Activated CD8-positive, alpha-beta memory T cell treated with anti-CD3 and anti-CD28 coated beads, Interleukin-2, amount 10 ng/mL, durations not matched to agents 7 days and 5 days (primary cell): ENCODE measurements at places on chromosomes 2 and 18.

- DNase-seq, result no peak
Measured at GRCh38 chr18:79501006-79501405, 105.3 kb downstream of the NFATC1 start.

GRCh38 chr18:39842366-39842914 is 2112.6 kb upstream of the PIK3C3 start:
- DNase-seq, result no peak

DNA sequence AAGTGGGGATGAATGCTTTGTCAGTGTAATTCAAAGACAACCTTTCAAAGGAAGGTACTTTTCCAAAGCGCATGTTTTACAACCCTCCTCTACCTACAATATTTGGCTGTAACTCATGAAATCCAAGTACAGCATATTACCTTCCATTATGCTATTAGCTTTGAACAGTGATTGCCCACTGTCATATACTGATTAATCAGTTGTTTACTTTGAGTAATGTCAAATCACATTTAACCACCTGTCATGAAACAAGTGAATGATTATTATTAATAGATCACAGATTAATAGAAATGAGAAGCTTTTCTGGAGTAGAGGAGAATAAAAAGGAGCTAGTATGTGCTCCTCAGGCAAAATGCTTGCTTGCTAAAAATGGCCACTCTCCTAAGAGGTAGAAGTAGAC is 150.5 kb upstream of the SMAD7 start:
- DNase-seq, result no peak

- no peak for DNase-seq
Measured at GRCh38 chr2:86378469-86378868, 41.0 kb upstream of the REEP1 start.

DNA sequence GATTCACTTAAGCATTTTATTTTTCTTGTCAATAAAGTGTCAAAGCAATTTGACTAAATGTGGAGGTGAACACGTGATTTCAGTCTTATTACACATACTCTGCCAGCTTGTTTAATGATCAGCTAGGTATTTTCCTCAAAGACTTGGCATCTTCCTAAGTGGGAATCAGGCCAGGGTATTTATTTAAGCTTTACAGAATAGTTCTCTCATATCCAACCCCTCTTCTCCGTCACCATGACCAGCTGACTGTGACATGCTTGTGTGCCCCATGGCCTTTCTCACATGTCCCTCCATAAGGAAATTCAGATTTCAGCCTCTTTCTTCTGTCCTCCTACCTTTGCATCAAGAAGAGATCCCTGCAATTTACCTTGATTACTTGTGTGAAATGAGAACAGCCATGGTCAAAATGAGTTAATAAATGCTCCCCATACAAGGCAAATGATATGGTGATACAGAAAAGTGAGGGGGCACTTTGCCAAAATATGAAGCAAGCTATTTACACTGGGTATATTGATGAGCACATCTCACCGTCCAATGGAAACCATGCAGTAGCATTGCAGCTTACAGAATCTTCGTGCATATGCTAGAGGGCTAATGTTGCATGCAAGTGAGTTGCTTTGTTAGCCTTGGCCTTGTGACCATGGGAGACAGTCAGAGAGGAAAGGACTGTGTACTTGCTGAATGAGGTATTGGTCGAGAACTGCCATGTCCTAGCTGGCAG is 202.2 kb downstream of the RNF152 start:
- no peak for DNase-seq

DNA sequence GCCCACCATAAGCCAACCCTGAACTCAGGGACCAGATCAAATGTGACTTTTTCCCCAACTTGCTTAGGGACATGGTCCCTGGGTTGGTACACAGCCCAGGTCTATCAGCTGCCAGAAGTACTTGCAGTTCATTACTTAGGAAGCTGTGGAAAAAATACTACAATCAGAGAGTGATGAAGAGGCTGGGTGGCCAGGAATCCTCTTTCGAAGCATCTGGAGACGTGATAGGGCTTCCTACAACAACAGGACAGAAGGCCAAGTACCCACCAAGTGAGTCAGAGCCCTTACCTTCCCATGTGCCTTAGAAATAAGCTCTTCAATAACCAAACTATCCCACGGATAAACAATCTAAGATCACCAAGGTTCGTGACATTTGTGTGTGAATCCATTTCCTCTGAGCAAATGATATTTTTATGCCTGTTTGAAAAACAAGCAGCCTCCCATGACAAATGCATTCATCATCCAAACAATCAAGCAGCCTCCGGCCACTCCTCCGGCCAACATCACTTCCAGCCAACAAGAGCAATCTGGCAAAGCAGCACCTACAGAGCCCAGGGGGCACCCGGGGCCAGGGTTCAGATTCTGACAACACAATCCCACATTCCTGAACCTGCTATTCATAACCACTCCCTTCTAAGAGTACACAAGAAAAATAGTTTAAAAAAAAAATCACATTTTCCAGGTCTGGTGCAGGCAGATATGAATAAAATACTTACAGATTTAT is 26.4 kb downstream of the TBC1D8 start:
- DNase-seq, result no peak

- DNase-seq, result no peak
Measured at GRCh38 chr2:102129951-102130646, 12.4 kb upstream of the IL1R1 start.

DNA sequence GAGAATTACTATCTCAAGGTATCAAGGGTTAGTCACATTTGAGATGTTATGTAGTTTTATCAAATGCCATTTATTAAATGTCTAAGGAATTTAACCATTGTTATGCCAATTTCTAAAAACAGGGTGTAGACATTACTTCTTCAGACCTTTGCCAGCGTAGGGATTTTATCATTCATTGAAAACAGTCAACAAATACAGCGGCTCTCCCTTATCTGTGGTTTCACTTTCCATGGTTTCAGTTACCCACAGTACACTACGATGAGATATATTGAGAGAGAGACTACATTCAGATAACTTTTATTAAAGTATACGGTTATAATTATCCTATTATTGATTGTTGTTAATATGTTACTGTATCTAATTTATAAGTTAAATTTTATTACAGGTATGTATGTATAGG is 234.7 kb downstream of the TMX3 start:
- no peak for DNase-seq

DNA sequence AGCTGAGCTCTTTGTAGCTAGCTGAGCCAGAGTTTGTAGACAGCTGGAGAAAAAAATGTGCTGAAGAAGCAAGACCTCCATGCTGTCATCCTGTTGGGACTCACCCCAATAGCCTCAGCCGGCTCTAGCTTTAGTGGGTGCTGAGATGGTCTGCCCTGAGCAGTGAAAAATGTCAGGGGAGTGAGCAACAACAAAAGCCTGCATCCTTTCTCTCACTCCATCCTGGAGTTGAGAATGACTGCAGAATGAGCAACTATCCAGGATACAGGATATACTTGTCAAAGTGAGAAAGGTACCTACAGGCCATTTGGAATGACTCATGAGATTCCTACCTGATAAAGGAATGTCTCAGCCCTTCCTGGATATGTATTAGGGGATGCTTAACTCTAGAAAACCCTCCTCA is 146.1 kb upstream of the DLX2 start:
- no peak for DNase-seq

DNA sequence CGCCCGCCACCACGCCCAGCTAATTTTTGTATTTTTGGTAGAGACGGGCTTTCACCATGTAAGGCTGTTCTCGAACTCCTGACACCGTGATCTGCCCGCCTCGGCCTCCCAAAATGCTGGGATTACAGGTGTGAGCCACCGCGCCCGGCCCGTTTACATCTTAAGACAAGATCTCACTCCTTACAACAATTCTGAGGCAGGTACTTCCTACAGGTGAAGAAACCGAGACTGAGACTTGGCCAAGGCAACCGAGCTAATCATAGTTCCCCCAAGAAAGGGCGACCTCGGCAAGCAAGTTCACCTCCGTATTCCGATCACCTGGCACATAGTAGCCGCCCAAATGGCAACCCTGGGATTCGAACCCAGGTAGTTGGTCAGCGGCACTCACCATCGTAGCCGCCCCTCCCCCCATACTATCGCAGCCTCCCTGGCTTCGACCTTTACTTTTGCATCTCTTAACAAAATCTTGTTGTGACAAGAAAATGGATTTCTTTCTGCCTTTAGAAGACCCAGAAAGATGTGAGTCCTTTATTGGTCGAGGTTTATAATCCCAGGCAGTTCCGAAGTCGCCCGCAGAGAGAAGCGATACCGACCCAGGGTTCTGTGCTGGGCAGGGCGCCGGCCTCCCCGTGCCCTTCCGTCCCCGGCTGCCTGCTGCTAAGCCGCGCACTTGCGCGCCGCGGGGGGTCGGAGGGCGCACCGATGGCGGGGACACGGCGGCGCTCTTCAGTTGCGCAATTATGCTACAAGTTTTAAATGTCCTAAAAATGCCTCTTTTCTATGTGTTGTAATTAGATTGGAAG is 1.1 kb upstream of the FZD5 start:
- DNase-seq, result no peak

DNA sequence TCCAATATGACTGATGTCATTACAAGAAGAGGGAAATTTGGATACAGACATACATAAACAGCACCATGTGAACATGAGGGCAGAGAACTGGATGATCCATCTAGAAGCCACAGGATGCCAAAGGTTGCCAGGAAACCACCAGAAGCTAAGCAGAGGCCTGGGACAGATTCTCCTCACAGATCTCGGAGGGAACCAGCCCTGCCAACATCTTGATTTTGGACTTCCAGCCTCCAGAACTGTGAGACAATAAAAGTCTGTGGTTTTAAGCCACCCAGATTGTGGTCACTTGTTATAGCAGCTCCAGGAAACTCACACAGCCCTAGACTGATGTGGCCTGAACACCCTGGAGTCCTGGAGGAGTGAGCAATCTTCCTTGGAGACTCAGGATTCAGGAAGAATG is 351.6 kb downstream of the EIPR1 start:
- no peak for DNase-seq

DNA sequence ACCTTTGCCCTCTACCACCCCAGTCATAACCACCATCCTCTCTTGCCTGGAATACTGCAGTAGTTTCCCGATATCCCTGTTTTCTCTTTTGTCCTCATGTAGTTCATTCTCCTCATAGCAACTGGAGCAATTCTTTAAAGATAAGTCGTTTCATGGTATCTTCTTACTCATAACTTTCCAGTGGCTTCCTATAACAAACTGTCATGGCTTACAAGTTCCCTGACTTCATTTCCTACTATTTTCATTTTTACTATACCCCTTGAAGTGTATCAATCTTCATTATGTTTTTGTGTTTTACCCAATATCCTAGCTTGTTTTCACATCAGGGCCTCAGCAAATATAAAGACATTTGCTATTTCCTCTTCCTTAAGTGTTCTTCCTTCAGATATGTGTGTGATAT is 83.7 kb upstream of the PROKR1 start:
- DNase-seq, result no peak

DNA sequence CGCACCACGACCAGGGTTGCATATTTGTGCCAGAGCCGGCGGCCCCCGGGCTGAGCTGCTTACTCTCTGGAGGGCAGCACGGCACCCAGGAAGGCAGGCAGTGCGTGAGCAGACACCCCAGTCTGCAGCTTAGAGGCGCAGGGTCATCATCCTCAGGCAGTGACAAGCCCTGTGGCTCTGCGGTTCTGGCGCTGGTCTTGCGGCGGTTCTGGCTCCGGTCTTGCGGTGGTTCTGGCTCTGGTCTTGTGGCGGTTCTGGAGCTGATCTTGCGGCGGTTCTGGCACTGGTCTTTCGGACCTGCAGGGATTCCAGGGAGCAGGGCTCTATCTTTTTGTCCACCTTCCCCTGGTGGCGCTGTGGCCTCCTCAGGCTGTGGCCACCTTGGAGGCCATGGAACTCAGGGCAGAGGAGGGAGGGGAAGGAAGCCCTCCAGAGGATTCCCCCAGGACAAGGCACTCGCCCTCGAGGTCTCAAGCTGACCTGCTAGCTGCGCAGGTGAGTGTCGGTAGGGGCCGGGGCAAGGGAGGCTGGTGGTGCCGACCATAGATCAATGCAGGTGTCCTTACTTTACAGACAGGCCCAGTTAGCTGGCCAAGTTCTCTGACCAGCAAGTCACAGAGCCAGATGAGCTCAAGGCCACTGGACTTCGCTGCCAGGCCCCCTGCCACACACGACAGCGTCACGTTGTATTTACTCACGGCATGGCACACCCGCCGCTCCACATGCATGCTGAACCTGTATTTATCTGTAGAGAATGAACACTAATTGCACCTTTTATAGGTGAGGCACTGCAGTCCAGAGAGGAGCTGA is 14.9 kb downstream of the ESPNL start:
- DNase-seq, result no peak

- DNase-seq, result no peak
Measured at GRCh38 chr2:121736140-121736461, 574 bp downstream of the NIFK start.

DNA sequence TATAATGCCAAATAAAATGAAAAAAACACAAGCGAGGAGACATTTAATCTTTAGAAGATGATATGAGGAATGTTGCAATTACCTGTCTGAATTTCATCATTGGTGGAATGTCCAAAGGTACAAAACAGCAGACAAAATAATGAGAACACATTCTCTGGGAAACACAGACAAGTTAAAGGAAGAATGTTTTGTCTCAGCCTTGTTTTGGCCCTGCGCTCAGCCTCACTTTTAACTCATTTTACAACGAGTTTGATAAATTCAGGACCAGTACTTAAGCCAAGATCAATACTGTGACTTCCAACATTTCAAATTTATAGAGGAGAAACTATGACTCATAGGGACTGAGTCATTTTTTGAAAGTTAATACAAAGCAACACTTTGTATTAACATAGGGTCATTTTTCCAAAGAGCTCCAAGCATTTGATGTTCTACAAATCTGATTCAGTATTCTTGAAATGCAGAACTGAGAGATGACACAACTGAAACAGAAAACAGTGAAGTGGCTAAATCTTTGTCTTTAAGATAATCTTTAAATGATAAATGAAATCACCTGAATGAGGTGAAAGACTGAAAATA is 833.2 kb upstream of the CHAC2 start:
- no peak for DNase-seq

DNA sequence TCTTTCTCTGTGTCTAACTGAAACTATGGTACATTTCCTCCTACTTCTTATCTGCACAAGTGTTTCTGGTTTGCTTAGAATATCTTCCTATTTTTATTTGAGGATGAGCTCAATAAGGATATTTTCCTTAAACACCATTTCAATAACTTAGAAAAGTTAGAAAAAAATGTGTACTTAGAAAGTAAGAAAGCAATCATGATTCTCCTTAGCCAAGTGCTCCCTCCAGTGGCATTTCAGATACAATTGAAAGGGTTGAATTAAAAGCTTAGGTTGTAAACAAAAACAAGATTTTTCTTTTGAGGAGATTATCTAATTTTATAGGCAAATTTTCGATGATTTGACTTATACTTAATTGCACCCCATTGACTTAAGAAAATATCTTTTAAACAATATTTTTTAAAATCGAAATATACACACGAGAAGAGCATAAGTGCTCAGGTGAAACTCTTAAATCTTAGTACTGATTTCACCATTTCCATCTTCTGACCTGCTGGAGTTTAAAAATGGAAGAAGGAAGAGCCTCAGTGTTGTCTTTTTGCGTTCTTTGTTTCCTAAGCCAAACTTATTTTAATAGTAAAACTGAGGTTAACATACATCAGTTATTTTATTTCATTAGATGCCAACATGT is 26.9 kb downstream of the C18orf63 start:
- DNase-seq, result no peak

GRCh38 chr18:24995056-24995455 is 356.9 kb downstream of the ZNF521 start:
- DNase-seq, result no peak
